ENCODE measurements at places on chromosomes 1 and 21.

- DNase-seq = no peak
Observed at GRCh38 chr1:233707153-233707879, 93.4 kb downstream of the KCNK1 start.

DNA sequence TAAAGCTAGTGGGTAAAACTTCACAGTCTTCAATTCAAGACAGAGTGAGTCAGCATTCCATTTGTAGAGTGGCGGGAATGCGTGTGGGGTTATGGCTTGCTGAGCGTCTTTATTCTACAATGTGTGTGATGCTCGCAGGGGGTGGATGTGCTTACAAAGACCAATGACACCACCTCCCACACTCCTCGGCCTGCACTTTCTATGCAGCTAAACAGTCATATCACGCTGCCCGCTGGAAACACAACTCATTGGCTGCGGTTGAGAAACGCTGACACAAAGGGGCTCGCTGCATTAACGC, 298.5 kb downstream of the PCP4 start:
- DNase-seq = no peak

DNA sequence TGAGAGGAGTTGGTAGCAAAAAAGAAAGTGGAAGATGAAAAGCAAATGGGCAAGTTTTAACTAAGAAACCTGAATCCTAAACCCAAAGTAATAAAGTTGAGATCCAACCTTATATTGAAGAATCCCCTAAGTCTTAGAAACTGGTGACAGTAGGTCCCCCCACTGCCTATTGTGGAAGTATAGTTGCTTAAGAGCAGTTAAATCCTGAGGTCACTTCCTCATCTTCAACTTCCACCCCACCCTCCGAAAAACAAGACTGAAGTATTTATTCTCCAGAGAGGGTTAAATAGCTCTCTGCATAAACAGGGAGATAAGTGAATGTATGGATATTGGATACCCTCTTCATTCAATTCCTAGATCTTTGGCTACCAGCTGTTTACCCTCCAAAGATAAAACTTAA, 3.3 kb upstream of the DSTYK start:
- no peak for DNase-seq

DNA sequence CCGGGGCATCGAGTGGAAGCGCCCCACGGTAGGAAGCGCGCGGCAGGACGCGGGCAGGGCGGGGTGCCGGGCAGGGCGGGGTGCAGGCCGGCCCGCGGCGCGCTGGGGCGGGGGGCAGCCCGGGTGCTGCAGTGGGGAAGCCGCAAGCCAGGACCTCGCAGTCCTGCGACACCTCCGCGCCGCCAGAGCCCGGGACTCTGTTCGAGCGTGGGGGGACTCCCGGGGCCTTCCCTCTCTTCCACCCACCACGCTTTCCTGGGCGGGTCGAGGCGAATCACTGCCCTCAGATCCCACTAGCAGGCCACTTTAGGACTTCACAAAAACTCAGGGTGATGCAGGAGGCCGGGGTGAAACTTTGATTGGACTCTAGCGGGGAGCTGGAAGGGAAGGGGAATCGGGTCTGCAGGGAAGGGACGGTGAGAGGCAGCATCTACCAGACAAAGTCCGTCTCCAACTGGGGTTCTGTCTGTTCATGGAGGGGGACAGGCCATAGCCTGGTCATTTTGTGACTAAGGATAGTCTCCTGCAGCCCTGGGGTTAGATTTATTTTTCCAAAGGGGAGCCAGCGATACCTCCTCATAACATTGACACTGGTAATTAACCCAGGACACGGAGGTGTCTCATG, 623 bp downstream of the CAPN2 start:
- DNase-seq = peak; percentile 39

DNA sequence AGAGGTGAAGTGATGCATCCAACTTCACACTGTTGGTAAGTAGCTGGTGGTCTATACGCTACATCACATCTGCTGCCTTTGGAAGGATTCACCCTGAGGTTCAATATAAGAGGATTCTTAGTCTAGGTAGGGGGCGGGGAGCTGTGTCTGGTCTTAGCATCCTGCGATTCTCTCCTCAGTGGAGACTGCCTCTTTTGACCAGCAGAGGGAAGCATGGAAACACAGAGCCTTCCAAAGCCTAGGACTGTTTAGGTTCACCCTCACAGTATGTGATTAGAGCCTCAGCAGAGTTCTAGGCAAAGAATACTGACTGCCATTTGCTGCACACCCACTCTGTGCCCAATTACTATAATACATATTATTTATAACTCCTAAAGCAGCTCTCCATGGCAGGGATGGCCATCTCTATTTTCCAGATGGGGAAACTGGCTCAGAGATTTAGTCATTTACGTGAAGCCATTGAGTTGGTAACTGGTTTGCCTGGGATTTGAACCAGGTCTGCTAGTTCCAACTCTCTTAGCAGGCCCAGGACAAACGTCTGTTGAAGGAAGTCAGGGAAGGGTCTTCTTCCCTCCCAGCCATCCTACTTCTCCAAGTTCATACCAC, 28.9 kb upstream of the EFCAB14 start:
- DNase-seq = no peak

DNA sequence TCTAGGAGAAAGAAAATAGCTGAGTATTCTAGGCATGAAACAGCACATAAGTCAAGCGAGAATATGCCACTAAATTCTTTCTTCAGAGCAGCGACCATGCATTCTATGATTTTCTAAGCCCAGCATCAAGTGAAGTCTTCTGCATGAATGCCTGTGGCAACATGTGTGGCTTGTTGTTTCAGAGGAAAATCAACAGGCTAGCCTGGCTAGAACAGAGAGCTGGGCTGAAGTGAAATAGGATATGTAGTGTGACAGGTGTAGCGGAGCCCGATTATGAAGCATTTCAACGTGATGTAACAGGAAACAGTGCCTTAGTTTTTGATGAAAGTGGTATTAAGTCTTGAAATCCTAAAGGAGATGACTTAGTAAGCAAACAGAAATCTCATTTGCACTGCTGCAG, 7.0 kb downstream of the CSDE1 start:
- DNase-seq = no peak
